ENCODE measurements at places on chromosomes 5 and 9.

DNA sequence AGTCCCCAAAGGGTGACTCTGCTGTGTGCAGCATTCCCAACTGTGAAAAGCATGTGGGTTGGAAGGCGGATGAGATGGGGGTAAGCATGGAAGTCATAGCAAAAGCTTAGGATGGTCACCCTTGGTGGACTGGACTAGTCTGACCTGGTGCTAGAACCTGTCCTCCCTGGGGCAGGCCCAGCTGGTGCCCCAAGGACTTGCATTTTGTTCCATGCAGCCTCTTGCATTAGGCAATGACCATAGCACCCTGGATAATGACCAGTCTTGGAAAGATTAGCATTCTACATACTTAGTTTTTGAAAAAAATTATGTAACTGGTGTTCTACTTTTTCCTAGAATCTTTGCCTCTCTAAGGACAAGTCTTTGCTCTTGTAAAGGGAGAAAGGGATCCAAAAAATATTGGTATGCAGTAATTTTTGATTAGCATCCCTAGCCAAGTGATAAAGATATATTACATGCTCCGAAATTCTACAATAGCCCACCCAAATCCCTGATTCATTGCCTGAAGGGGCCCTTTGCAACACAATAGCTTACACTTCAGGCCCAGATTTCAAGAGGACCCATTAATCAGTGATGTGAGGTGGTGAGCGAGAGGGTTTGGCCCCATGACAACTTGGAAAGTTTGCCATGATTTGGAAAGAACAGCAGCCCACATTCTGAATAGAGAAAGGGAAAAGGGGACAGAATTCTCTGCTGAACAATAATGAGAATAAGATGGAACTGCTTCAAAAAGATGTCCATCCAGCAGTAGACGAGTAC lies 93.3 kb upstream of the CD180 start:
- DNase-seq, result no peak

DNA sequence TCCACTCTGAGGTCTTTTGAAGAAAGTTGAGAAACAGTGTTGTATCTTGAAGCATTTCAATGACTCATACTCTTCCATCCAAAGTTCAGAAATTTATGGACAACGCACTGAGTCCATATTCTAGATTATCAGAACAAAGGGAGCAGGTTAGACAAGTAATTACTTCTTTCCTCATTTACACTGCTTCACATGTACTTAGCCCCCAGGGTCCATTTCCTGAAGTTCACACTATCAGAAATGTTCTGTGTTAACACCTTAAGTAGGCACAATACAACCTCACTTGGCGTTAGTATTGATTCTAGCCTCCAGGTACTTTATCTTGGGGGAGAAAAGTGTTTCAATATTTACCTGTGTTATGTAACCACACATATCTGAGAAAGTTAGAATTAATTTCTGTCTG lies 487.9 kb upstream of the DMAC1 start:
- DNase-seq, result no peak

DNA sequence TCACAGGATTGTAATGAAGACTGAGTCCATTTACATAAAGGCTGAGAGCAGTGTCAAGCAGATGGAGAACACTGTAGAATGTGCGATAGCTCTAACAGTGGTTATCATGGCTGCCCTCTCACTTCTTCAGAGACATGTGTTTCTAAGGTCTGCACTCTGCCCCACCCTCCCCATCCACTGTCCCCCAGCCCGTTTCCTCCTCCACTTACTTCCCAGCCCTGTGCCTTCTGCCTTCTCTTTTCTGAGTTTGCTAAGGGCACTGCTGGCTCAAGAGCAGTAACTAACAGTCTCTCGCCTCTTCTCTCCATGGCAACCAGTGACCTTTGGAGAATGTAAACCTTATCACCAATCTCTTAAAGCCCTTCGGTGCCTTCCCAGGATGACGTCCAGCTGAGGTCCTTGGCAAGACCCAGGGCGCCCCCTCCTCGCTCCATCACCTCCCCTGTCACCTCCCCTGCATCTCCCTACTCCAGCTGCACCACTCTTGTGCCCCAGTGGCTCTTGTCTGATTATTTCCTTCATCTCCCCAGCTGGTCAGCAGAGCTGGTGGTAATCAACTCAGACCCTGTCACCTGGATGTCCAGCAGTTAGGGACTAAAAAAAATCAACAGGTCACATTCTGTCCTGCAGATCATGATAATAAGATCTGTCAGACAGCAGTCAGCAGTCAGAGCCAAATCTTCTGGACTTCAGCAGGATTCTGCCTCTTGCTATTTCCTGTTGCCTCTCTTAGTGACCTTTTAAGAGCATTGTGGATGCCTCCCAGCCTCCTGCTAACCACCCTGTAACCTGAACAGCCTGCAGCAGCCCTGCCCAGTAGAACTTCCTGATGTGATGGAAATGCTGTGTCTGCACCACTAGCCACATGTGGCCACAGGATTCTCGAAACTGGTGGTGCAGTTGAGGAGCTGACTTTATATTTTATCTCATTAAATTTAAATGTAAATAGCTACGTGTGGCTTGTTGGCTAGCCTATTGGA lies 9.0 kb downstream of the FXN start:
- no peak for DNase-seq

DNA sequence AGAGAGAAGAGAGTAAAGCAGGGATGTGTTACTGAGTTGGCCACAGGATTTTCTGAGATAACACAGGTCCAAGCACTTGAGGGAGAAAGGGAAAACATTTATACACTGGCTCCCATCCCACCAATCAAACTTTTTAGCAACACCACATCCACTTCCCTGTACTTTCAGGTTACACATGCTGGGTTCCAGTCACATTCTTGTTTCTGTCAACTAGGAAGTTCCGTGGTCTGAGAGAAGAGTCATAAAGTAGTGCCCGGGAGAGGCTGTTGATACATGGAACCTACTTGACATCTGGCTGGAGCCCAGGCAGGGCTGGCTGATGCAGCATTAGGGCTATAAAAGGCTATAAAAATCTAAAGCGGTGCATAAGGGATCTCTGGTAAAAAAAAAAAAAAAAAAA lies 473.9 kb upstream of the COX7C start:
- DNase-seq, result no peak

GRCh38 chr5:80437326-80437725 lies 29.5 kb downstream of the ZFYVE16 start:
- DNase-seq, result no peak

DNA sequence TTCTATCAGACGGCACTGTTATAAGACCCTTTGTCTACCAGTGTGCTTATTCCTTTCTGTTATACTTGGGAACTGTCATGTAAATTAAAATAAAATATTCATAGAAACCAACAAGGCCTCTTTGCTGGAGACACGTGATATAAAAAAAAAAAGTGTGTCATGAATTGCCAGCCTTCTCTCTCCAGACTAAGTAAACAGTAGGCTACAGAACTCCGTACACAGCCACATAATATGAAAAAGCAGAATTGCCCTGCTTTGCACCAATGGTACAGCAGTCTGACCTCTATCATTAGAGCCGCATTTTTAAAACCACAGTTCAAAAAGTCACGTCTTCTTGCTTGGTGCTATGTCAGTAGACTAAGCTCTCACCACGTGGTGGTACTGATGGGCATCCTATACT lies 231.3 kb downstream of the SEMA5A start:
- no peak for DNase-seq

GRCh38 chr5:141810702-141811101 lies 67.5 kb downstream of the PCDH1 start:
- no peak for DNase-seq

DNA sequence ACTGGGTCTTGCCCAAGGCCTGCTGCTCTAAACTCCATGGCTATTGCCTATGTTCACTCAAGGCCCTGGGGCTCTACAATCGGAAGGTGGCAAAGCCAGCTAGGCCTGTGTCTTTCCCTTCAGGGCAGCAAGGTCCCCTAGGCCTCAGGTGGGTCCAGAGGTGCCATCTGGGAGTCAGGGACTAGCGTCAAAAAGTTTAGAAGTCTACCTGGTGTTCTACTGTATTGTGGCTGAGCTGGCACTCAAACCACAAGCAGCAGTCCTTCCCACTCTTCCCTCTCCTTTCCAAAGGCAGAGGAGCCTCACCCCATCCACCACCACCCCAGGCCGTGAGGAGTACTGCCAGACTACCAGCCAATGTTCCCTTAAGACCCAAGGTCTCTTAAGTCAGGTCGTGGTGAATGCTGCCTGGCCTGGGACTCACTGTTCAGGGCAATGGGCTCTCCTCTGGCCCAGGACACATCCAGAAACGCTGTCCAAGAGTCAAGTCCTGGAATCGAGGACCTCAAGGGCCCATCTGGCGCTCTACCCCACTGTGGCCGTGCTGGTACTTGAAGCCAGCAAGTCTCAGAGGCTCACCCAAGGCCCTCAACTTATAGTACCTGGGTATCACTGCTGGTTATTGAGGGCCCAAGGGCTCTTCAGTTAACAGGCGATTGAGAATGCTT lies 13.0 kb upstream of the SARDH start:
- DNase-seq, result no peak

- peak; percentile 9 for DNase-seq
Measured at GRCh38 chr9:13332571-13332970, 53.1 kb upstream of the MPDZ start.

GRCh38 chr5:133962131-133962530 lies 6.3 kb downstream of the C5orf15 start:
- no peak for DNase-seq

DNA sequence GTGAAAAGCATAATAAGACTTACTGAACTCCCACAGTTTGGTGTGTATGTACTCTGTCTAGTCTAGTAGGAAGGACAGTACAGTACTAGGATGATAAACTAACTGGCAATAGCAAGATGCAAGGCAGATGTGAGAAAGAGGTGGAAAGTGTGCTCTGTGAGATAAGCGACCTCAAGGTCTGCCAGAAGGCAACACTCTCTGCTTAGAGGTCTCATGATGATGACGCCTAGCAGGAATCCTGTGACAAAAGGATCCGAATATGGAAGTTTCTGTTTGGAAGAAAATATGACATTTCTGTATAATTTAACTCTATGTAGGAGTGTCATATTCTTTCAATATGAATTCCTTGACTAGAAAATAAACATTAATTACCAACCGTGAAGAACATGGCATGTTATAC lies 112.2 kb downstream of the PLPPR1 start:
- DNase-seq, result no peak

DNA sequence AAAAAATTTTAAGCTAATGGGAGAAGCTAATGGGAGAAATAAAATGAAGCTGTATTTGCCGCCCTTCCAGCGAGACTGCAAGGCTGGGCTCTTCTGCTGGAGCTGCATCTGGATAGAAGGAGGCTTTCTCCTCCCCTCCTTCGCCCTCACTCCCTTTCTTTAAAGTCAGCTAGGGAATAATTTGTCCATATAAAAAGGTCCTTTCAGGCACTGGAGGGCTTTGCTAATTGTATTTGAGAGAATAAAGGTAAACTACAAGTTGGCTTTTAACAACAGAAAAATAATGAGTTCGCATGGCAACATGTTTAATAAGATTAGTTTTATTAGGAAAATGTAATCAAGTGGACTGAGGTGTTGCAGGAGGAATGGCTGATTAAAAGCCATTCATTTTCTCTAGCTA lies 41.3 kb downstream of the NPR3 start:
- DNase-seq, result no peak

- DNase-seq, result no peak
Measured at GRCh38 chr9:136049491-136050265, 45.4 kb downstream of the NACC2 start.

- no peak for DNase-seq
Measured at GRCh38 chr9:136284311-136284710, 19.6 kb downstream of the CCDC187 start.

DNA sequence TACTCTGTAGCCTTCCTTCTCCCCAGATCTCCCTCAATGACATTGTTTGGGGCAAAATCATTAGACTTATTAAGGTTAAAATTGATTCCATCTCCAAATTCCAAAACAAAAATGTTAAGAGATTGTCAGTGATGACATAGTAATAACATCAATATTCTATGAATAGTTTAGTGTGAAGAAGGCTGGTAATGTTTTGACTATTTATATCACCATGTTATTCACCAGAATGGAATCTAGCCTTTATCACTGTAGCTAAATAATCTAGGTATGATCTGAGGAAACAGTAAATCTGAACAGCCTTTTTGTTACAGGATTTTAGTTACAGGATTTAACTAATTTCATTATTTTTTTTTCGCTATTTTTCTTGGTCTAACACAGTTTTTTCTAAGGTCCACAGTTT lies 929 bp upstream of the PLPP6 start:
- DNase-seq, result no peak

- no peak for DNase-seq
Measured at GRCh38 chr9:89659891-89660685, 55.3 kb downstream of the GADD45G start.

DNA sequence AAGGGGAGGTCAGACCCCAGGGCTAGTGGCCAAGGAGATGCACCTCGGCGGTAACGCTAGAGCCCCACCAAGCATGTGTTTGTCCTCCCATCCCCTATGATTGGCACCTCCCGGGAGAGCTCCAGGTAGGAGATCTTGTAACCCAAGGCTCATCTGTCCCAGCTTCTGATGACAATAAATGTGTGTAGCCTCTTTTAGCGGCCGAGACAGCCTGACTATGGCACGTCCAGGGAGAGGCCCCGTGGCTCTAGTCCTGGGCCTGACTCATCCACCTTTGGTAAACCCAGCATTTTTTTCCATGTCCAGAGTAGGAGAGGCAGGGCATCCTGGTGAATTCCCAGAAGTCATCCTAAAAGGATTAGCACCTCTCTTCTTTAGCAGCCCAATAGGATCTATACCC lies 39.2 kb downstream of the IRF1 start:
- no peak for DNase-seq

DNA sequence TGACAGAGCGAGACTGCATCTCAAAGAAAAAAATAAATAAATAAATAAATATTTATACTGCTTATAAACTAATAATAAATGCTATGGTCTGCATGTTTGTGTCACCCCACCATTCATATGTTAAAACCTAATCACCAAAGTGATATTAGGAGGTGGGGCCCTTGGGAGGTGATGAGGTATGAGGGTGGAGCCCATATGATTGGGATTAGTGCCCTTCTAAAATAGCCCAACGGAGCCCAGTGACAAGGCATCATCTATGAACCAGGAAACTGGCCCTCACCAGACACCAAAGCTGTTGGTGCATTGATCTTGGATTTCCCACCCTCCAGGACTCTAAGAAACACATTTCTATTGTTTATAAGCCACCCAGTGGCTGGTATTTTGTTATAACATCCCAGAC lies 5.1 kb downstream of the FXN start:
- DNase-seq, result no peak

Measured in left renal cortex interstitium (tissue), 4 donors.